Activated naive CD4-positive, alpha-beta T cell (primary cell): ENCODE measurements at places on chromosomes 16 and 17.

DNA sequence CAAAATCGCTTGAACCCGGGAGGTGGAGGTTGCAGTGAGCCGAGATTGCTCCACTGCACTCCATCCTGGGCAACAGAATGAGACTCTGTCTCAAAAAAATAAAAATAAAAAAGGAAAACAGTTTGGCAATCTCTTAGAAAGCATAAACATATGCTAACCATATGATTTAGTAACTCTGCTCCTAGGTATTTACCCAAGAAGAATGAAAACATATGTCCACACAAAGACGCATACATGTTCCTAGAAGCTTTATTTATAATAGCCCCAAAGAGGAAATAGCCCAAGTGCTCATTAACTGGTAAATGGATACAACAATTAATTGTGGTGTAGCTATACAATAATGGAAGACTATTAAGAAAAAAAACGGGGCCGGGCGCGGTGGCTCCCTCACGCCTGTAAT is 18.5 kb upstream of the CDH1 start:
- no peak for DNase-seq

GRCh38 chr17:80087346-80088265 is 13.8 kb upstream of the GAA start:
- DNase-seq: no peak

- no peak for DNase-seq
These were observed 1.1 kb upstream of the NDUFAB1 start for GRCh38 chr16:23597003-23597756.

GRCh38 chr16:50539053-50539695 is 9.0 kb upstream of the NKD1 start:
- DNase-seq: no peak

DNA sequence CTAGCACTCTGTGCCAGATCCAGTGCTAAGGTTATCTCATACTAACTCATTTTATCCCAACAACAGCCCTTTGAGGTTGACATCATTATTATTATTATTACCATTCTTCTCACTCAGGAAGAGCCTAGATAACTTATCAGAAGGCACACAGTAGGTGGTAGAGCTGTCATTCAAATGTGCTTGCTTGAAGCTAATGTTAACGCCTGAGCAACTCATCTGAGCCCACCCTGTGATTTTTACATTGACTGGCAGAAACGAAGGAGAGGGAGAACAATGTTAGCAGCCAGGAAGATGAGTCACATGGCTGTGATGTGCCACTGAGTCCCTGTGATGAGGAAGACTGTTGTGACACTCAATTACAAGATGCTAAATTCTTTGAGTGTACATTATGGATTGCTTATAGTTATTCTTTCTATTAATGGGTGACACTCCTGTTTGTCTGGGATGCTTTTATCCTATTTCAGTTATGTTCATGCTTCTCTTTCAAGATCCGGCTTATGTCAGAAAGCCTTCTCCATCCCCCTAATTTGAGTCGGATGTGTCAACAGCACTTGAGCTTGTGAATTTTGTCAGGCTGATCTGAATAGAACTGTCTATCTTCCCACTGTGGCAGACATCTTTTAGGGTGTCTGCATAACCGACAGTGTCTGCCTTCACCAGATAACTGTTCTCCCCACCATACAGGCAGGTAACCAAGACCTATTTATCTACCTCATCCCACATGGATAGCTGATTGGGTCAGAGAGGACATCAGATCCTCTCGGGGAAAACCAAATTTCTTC is 426.4 kb downstream of the CA10 start:
- DNase-seq: no peak

DNA sequence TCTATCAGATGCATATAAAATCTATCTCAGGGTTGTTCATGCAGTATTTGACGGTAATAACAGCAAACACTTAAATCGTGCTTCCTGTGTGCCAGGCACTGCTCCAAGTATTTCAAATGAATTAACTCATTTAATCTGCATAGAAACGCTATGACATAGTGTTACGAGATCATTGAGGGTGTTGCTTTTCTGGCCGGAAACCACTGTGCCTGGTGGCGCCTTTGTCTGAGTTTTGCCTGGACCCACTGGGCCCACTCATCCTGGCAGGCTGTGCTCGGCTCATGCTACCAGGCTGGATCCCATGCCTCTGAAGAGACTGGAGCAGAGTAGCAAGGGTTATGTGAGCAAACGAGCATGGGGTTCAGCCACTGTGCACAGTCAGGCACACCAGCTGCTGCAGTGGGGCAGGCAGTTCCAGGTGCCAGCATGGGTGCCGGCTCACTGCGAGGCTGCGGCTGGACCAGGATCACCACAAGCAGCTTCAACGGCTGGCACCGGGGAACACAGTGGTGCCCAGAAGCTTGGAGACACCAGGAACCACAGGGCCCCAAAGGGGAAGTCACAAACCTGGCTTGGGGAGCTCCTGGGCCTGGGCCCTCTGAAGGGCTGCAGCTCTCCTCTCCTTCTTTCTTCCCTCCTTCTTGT is 45.9 kb upstream of the CLEC19A start:
- no peak for DNase-seq

DNA sequence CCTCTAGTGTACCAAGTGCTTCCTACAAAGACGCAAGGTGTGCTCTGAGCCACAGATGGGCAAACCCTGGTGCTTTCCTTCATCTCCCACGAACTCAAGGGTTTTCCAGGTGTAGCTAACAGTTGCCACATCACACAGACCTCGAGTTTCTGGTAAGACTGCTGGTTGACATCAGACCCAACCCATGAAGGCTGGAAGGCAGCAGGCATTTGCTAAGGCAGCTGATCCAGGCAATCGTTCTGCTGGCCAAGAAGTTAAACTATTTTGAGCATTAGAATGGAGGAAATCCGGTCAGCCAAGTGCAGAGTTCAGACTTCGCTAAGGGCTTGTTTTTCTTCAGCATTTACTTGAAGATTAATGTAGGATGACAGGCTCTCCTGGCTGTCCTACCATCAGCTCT is 11.5 kb downstream of the HAS3 start:
- DNase-seq: no peak

GRCh38 chr16:71172481-71173207 is 57.9 kb downstream of the HYDIN start:
- no peak for DNase-seq

DNA sequence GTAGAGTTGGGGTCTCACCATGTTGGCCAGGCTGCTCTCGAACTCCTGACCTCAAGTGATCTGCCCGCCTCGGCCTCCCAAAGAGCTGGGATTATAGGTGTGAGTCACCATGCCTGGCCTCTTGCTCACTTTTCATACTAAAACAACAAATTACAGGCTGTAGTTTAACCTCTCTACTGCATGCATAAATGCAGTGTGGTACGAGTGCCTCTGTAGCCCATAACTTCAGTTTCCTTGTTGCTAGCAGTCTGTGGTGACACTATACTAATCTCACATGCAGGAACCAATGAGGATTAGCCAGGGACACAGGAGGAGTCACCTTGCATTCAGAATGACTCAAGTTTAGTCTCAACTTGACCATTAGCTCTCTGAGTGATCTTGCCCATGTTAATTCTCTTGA is 20.1 kb downstream of the HMOX2 start:
- no peak for DNase-seq
